H9 (cell line): ENCODE measurements at places on chromosomes 3 and 15. TPM values are rescaled to one million over a fixed set of nuclear protein-coding genes. Genes with fewer than 3 reads are reported as not detected.

DNA sequence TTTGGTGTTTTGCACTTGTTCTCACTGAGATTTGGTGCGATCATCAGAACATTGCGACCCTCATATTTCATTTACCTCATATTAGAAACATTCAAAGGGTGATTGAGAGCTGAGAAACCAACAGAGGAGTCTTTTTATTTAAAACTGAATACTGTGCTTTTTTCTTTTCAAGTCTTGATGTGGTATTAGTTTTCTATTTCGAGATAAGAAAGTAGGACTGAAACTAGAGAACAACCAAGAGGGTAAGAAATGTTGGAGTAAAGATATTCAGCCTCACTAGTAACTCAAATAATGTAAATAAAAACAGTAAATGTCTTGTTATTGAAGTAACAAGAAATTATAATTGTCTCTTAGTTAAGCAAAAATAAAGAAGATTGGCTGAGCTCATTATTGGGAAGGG lies 26.5 kb downstream of the EFHB start:
- no peak overlapping the region for H3K27ac ChIP-seq
- 0 out of 2 replicates have a peak, but pooled peaks cover 2% of the 10 kb centered on the region for H3K4me1 ChIP-seq
- H3K36me3 ChIP-seq = no peaks in the 10 kb centered on the region
- H3K4me3 ChIP-seq = no peak overlapping the region
- no peak for DNase-seq

DNA sequence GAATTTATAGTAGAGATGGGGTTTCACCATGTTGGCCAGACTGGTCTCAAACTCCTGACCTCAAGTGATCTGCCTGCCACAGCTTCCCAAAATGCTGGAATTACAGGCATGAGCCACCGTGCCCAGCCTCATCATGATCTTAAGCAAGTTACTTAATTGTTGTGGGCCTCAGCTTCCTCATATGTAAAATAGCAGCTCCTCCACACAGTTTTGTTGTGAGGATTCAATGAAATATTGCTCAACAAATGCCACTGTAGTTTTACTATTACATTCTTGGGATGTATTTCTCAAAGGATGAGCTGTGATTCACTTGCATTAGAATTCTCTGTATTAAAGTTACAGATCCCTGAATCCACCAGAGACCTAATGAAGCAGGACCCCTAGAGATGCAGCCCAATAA lies 168.8 kb downstream of the ADAMTS9 start:
- H3K4me3 ChIP-seq = no peak overlapping the region
- no peaks in the 10 kb centered on the region; the same call in 1 of the 2 replicates for H3K4me1 ChIP-seq
- H3K36me3 ChIP-seq = no peaks in the 10 kb centered on the region; the same call in 2 of the 3 replicates
- no peaks in the 10 kb centered on the region for H3K27me3 ChIP-seq

DNA sequence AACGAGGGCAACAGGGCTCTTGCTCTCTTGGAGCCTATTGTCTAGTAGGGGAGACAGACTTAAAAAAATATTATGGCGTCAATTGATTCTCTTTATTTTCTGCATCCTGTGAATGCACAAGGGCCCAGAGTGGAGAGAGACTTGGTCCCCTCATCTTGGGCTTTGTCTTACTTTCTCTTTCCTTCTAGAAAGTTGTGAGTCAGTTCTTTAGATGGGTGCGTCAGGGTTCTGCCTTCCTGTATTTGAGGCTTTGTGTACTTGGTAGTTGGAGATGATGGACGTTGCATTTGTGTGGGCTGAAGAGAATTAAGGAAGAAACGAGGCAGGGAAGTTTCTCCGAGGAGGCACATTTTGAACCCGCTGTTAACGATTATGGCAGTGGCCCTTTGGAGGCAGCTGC lies 52.9 kb downstream of the CACNA1D start:
- H3K27ac ChIP-seq = no peak overlapping the region
- no peak for DNase-seq
- H3K4me1 ChIP-seq = no peaks in the 10 kb centered on the region
- H3K4me3 ChIP-seq = no peak overlapping the region
- no peaks in the 10 kb centered on the region; the same call in 2 of the 3 replicates for H3K36me3 ChIP-seq

The FSIP1 gene
- 0.64 and 0.96 TPM in 2 replicates for total RNA-seq

The STARD9 gene
- total RNA-seq = 5.1 and 6.9 TPM in 2 replicates

The COL7A1 gene
- 20.2 and 22.9 TPM in 2 replicates for total RNA-seq

DNA sequence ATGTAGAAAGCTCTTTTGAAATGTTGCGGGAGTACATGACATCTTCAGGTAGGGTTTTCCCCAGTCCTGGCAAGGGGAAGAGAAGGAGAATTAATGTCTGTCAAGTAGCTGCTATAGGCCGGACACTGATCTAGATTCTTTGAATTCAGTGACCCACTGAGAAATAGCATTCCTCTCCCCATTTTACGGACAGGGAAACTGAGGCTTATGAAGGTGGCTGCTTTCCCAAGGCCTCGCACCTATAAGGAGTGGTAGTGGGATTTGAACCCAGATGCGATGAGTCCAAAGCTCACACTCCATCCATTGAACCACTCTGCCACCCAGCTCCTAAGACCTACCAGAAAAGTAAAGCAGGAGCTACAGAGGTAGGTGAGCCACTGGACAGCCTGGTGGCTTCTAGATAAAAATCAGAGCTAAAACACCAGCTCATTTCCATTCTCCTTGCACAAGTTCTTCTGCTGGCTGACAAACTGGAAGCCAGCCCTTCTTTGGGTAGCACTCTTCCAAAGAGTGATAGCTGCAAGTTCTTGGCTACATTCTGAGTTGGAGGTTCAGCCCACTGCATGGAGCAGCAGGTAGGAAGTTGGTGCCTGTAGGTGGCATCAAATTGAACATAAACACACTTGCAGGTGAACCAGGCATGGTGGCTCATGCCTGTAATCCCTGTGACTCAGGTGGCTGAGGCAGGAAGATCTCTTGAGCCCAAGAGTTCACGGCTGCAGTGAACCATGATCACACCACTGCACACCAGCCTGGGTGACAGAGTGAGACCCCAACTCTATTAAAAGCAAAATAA lies 22.0 kb downstream of the ZNF710 start:
- H3K27ac ChIP-seq = no peak overlapping the region
- no peak for DNase-seq
- H3K4me3 ChIP-seq = no peak overlapping the region
- H3K36me3 ChIP-seq = no peaks in the 10 kb centered on the region

DNA sequence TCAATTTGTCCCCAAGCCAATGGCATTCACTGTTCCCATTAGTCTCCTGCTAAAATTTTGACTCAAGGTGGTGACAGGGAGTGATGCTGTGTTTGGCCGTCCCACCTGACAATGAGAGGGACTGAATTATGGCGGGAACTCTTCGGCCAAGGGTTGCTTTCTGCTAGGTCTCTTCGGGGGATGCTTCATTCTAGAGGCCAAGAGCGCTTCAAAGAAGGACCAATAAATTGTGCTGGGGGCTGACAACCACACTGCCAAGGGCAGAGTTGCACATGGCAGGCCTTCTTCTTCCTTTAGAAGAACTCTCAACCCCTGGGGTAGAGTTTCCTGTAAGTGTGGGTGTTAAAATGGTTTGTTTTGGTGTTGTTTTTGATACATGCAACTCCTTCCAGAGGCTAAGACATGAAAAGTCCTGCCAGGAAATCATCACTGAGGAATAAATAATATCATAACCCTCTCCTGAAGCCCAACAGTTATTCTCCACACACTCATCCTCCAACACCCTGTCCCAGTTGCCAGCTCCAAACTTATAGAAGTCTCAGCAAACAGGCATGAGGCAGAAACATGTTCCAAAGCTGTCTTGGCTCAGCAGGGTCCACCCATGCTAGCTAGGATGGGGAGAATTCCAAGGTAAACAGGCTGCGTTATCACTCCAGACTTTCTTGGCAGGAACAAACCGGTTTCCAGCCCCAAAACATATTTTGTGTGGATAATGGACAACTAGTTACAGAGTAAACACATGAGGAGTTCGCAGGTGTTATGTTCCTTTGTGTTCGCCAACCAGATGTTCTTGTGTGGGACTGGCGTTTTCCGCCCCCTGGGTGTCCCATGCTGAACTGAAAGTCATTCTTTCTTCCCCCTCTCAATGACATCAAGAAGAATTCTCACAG lies 396.7 kb upstream of the RGMA start:
- 0 out of 2 replicates have a peak, but pooled peaks cover 4% of the 10 kb centered on the region for H3K36me3 ChIP-seq
- H3K4me3 ChIP-seq = no peak overlapping the region
- H3K27me3 ChIP-seq = no peaks in the 10 kb centered on the region
- H3K4me1 ChIP-seq = 0 out of 2 replicates have a peak, but pooled peaks cover 2% of the 10 kb centered on the region
